GM12891 (cell line): ENCODE measurements at places on chromosomes 6 and 20.

GRCh38 chr6:52547647-52548352, 29.1 kb downstream of the TRAM2 start:
- no peak for DNase-seq

DNA sequence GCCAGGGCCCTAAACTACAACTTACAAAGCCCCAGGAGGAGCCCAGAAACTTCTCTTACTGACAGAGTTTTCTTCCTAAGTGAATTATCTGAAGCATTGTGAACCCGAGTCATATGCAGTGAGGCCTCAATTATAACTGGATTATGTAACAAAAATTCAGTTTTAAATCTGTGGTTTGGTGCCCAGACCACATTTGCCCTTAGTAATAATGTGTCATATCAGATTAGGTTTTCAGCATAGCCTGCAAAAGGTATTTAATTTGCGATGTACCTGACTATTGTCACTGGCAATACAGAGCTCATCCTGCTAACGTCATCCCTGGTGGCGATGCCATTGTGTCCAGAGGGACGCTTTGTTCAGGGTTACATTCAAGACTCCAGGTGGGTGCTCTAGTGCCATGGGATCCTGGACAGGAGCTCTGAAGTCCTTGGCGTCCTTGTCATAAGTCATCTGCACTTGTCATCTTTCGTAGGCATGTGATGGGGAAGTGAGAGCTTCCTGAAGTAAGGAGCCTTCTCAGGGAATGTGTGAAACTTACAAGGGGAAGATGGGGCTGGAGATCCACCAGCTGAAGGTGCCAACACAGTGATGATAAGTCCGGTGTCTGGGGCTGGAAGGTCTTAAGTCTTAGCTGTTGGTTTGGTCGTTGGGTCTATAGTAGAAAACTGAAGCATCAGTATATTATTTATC, 65.1 kb downstream of the HIVEP1 start:
- no peak for DNase-seq

DNA sequence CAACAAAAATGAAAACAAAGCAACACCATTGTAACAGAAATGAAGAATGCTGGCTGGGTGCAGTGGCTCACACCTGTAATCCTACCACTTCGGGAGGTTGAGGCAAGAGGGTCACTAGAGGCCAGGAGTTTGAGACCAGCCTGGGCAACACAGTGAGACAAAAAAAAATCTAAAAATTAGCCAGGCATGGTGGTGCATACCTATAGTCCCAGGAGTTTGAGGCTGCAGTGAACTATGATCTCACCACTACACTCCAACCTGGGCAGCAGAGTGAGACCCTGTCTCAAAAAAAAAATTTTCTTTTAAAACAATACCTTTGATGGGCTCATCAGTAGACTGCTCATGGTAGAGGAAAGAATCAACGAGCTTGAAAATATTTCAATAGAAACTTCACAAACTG, 18.5 kb downstream of the NINL start:
- DNase-seq, result no peak

- DNase-seq, result no peak
Observed at GRCh38 chr20:46850416-46850815, 44.2 kb upstream of the EYA2 start.

DNA sequence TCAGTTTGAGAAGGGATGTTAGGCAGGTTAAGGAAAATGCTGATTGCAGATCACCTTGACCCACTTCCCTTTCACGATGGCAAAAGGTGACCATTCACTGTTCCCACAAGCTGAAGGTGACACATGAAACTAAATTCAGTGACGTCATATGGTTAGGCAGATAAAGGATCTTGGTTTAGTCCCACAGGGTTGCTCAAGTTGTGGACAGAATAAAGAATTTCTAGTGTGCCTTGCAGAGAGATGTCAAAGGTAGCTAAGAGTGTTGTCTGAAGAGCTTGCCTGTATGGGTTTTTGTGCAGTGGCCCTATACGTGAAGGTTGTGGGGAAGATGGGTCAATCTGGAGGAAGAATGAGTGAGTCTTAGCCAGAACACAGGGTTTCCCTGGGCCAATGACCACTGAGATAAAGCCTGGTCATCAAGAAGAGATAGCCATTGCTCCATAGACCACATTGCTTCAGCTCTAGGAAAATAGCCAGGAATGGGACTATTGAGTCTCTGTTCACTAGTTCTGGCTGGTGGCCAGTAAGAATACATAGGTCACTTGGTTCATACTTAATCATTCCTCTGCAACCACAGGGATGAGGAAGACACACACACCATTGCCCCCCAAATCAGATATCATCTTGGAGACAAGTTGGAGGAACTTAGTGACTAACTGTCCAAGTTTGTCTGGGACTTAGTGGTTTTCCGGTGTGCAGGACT, 148.5 kb upstream of the ATXN1 start:
- no peak for DNase-seq

DNA sequence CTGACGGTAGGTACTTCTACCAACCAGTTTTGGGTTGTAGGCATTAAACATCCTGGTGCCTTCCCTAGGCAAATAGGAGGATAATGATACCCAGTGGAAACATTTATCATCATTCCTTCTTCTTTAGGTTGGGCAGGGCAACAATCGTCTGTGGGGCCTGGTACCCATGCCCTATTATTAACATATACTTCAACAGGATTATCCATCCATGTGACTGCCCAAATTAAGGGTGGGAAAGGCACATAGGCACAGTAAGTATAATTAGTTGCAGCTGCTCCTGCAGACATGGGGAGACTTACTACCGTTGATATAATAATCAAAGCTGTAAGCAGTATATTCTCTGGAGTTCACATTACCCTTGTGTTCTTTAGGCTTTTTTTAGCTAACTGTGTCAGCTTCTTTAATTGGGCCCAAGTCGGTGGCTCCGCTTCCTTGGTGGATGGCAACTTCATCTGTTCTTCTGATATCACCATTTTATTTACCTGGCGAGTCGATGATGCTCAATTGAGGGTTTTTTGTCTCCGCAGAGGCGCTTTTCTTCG, 16.8 kb downstream of the RPL7L1 start:
- no peak for DNase-seq

GRCh38 chr6:142692942-142693341, 252.0 kb downstream of the HIVEP2 start:
- DNase-seq, result no peak

DNA sequence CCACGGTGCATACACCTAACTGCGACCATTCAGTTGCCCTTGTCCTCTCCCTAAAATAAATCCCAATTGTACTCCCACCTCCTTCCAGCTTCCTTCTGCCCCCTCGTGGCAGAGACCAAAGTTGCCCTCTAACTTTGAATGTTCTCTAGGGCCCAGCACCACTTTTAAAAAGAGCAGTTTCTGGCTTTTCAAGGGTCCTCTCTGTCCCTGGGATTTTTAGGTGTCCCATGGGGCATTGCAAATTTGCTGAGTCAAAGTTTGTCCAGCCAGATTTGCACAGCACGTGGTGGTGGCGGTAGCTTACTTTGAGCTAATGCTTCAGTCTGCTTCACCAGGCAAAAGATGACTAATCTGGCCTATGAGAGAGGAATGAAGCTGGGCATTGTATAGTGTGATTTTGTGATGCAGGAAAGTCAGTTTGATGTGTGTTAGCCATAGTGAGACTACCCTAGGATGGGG, 100.2 kb downstream of the PERP start:
- peak; percentile 25 for DNase-seq

DNA sequence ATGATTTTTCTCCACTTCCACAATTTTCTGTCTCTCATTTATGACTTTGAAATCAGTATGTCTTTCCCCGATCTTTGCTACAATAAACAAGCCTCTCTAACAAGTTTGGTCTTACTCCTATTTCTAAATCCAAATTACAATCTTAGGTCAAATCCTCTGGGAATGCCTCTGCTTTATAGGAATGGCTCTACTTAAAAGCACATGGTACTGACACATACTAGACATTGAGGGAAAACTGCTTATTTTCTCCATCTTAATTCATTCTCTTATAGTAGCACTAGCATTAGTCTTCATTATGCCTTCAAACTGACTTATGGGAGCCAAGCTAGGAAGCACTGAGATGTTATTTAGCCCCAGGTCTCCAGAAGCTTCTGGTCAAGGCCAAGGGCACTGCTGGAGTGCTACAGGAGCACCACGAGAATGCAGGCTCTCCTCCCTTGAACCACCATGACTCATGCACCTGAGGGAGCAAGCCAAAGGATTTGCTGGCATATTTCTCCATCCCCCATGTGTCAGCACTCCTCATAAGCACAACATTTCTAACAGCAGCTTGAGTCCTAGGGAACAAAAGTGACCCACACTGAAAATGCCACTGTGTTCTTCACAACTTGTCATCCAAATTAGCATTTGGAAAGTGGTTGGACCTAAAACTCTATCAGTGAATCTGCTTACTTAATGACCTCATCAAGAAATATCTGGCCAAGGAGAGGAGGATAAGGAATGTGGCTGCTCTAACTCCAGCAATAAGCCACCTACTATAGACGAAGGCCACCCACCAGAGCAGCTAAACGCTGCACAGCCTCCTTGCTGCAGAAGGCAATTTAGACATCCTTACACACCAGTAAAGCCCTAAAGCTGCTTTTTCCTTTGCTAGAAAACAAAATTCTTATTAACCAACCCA, 156.8 kb upstream of the KCNQ5 start:
- DNase-seq, result no peak

DNA sequence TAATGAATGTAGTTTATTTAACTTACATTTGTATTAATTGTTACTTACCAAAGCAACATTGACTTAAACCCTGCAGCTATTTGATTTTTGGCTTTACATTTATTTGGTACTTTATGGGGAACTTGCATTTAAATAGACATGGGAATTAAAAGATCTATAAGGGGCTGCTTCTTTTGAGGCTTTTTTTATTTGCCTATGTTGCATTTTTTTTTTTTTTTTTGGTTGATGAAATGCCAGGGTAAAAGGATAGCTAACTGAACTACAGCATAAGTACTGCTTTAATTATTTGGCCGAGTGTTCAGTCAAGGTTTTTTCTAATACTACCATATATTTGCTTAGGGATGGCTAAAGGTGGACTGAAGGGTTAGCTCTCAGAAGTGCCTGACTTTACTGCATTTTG, 62.5 kb upstream of the CDH4 start:
- DNase-seq, result no peak

GRCh38 chr6:151379933-151380847, 11.2 kb downstream of the ZBTB2 start:
- no peak for DNase-seq

DNA sequence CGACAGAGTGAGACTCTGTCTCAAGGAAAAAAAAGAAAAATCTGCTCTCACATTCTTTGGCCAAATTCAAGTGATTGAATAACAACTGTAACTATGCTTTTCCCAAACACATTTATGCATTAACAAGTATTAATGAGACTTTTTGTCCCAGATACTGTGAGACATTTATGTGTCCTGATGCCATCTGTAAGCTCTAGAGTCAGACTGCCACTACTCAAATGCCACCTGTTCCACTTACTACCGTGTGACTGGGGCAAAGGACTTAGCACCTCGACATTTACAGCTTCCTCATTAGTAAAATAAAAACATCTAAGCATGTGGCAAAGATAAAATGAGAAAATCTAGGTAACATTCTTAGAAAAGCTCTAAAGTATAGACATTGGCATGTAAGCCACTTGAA, 178.1 kb upstream of the MARCKS start:
- DNase-seq, result no peak

DNA sequence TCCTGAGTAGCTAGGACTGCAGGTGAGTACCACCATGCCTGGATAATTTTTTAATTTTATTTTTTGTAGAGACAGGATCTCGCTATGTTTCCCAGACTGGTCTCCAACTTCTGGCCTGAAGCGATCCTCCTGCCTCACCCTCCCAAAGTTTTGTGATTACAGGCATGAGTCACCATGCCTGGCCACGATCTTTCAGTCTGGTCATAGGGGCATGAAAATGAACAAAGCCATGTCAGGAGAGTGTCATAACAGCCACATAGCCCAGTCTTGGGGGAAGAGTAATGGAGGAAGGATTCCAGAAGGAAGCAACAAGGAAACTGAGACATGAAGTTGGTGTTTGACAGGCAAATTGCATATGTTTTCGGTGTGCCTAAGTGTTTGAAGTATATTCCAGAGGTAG, 17.0 kb upstream of the SNX3 start:
- no peak for DNase-seq

GRCh38 chr6:69907981-69908498, 41.7 kb downstream of the COL19A1 start:
- no peak for DNase-seq

DNA sequence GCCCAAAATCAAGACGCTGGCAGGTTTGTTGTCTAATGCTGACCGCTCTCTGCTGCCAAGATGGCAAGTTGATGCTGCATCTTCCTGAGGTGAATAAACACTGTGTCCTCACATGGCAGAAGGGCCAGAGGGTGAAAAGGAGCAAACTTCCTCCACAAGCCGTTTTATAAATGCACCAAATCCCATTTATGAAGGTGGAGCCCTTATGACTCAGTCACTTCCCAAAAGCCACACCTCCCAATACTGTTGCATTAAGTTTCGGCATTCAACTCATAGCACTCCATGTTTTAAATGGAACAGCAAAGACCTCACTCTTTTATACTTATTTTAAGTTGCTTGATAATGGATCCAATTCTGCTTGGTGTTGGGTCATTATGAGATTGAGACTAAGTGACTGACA, 316.6 kb downstream of the RFPL4B start:
- DNase-seq, result no peak

DNA sequence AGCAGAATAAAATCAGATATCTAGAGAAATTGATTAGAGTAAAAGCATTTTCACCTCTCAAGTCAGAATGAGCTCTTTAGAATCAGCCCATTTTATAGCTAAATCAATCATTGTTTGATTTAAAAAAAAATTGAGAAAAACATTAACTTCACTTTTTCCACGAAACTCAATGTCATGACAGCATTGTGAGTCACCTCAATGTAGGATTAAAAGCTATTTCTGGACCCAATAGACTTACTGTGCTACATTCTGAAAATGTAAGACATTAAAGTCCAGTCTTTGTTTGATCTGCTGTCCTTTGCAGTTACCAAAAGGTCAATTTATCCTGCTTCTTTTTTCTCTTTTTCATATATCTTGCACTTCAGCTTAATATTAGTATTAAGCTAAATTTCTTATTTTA, 519.4 kb upstream of the ZNF337 start:
- DNase-seq, result no peak

DNA sequence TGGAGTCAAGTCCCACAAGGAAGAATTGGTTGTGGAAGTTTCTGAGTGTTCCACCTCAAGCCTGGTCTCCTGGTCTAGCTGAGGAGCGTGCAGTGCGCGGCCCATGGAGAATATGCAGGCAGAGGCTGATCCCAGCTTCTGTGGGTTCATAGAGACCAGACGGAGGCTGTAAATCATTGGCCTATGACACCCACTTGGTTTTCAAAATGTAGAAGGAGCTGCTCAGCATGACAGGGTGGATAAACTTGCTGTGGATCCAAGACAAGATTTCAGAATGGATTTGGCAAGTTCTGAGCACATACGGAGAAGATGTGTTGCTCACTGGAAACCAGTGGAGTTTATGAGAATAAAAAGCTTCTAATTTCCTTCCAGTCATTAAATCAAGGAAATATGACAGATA, 744 bp downstream of the KIF25 start:
- DNase-seq, result no peak

DNA sequence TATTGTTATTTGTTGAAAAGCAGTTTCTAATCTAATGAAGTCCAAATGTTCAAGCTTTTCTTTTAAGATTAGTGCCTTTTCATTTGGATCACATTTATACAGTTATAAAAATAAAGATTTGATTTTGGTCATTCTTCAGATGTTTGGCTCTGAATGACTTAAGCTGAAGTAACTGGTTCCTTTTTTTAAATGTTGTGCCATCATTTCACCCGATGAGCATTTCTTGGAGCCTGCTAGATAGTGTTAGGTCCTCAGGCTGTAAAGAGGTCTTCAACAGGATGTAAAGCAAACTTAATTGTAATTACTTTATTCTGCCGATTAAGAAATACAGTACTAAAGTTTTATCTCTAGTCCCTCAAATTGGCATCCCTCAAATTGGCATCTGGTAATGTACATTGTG, 41.2 kb upstream of the ASIP start:
- no peak for DNase-seq
